ENCODE measurements at places on chromosomes 6 and 20.

DNA sequence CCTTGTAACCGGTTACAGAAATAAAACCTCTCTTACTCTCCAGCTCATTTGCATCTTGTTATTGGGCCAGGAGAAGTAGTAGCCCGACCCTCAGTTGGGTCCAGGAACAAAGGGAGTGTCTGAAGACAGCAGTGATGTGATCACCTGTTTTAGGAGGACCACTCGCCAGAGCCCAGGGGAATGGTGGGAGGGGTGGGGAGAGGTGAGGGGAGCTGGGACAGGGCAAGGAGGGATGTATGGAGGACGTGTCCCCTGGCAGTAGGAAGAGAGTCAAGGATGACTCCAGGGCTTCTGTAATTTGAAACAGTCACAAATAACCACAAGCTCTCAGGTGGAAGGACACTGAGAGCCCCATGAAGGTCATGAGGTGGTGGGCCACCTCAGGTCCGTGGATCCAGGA, 1.4 kb upstream of the PCMTD2 start:
- DNase-seq, result no peak

- DNase-seq, result no peak
These were observed 103.8 kb downstream of the BACH2 start for GRCh38 chr6:90192857-90193256.

- no peak for DNase-seq
These were observed 124.6 kb downstream of the EDN3 start for GRCh38 chr20:59424976-59425375.

- DNase-seq, result no peak
These were observed 46.5 kb downstream of the BLOC1S5 start for GRCh38 chr6:8017705-8018104.

GRCh38 chr6:75827163-75827562, 78.1 kb downstream of the MYO6 start:
- DNase-seq, result no peak

Data from stimulated activated CD8-positive, alpha-beta memory T cell treated with anti-CD3 and anti-CD28 coated beads, Interleukin-15, amount 100 ng/mL, for 4 hours (primary cell).